ENCODE measurements at places on chromosomes 7 and 10. TPM values are rescaled to one million over a fixed set of nuclear protein-coding genes. Genes with fewer than 3 reads are reported as not detected.

The A1CF gene
- not detected for total RNA-seq

The HOXA2 gene
- total RNA-seq: 0.76 TPM

The EIF4EBP2 gene
- 54.6 TPM for total RNA-seq

The OPN4 gene
- total RNA-seq: not detected

The POR gene
- total RNA-seq: 46.5 TPM

The FAM171A1 gene
- 13.1 TPM for total RNA-seq

The SLC18A3 gene
- not detected for total RNA-seq

The RHOBTB1 gene
- 18.8 TPM for total RNA-seq

The APBB1IP gene
- 8.5 TPM for total RNA-seq

The MLXIPL gene
- total RNA-seq: not detected

The NCF1 gene
- total RNA-seq: not detected

The LIPK gene
- total RNA-seq: not detected

The ADCYAP1R1 gene
- total RNA-seq: not detected

The LFNG gene
- 5.1 TPM for total RNA-seq

The OR2A42 gene
- total RNA-seq: 0.26 TPM

The GFRA1 gene
- total RNA-seq: 22.7 TPM

The AEBP1 gene
- 216 TPM for total RNA-seq

The CTAGE8 gene
- 3.1 TPM for total RNA-seq

The NME8 gene
- not detected for total RNA-seq

The PRPS1L1 gene
- total RNA-seq: not detected

The CYP2C18 gene
- total RNA-seq: 0.22 TPM

The IKZF1 gene
- not detected for total RNA-seq

The HTR5A gene
- total RNA-seq: not detected

The HMX3 gene
- total RNA-seq: 0.11 TPM

The NKX2-3 gene
- not detected for total RNA-seq

The SERPINE1 gene
- total RNA-seq: 247 TPM

The LIPF gene
- total RNA-seq: not detected

The MRPL43 gene
- 44.0 TPM for total RNA-seq

The MMD2 gene
- total RNA-seq: not detected

The FZD8 gene
- total RNA-seq: 31.1 TPM

The MINDY4 gene
- total RNA-seq: 8.4 TPM

The CLCN1 gene
- total RNA-seq: not detected

The GRM8 gene
- not detected for total RNA-seq

The HMX2 gene
- total RNA-seq: not detected

The BTBD16 gene
- not detected for total RNA-seq

Measured in articular chondrocyte of knee joint (primary cell).